ENCODE measurements at places on chromosomes 5 and 9.

DNA sequence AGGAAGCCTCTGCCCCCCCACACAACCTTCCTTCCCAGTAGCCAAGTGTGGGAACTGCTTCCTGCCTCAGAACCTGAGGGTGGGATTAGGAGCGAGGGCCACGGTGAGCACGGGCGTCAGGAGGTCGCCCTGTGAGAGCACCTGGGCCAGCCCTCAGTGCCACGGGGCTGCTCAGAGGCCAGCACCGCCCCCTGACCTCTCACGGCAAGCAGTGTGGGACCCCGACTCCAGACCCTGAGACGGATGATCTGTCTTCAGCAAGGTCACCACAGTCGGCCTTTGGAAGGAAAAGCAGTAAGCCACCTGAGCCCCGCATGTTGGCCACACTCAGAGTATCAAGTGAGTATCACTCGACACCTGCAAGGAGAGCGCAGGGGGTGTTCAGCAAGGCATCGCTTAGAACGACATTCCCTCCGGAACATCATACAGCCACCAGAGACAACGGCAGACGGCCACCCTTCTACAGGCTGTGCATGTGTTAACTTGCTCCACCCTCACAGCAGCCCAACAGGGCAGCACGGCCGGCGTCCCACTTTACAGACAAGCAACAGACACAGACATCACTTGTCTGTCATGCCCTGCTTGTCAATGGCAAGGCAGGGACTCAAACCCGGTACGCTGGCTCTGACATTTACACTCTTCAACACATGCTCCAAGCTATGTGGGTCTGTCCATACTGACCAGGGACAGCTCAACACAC lies 50.2 kb downstream of the IPPK start:
- no peak for DNase-seq

- no peak for DNase-seq
Observed at GRCh38 chr5:10564838-10565784, 1.2 kb downstream of the ANKRD33B start.

- no peak for DNase-seq
Observed at GRCh38 chr9:75599126-75599525, 291.3 kb upstream of the PCSK5 start.

- DNase-seq = no peak
Observed at GRCh38 chr9:86713470-86713869, 233.8 kb downstream of the GAS1 start.

DNA sequence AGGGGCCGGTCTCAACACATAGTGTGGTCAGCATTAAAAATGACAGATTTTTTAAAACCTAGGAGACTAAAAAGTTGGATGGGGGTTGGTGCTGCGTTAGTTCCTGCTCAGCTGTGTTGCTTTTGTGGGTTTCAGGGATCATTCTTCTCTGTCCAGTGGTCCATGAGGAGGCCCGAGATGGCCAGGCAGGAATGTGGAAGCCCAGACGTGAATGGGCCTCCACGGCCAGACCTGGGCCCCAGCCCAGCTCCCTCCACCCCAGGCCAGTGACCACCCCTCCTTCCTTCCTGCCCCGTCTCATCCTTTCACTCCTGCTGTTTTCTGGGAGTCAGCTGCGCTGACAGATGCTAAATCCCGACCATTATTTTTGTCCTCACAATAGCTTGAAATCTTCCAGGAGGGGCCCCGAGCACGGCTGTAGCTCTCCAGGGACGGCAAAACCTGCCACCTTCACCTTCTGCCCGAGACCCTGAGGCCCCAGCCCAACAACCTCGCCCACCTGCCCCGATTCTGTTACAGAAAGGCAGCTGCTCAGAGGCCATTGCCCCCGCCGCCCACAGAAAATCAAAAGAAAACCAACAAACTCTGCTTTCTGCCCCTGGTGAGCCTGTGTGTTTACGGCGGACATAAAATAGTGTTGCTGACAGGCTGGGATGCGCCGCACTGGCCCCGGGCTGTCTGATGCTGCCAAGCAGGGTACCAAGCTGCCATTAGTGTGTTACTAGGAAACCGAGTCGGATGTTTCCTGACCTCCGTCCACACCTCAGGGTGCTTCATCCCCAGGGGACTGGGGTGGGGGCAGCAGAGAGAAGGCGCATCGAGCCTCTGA lies 83.7 kb upstream of the SARDH start:
- no peak for DNase-seq

All from stimulated activated CD8-positive, alpha-beta memory T cell treated with anti-CD3 and anti-CD28 coated beads, Interleukin-2, amount 100 ng/mL, for 48 hours (primary cell).